ENCODE measurements at places on chromosomes 12 and 14.

- DNase-seq = no peak
These were observed 3.7 kb upstream of the ART4 start for GRCh38 chr12:14846876-14847580.

GRCh38 chr14:96245710-96246538, 10.1 kb upstream of the BDKRB1 start:
- DNase-seq = no peak

- DNase-seq = peak; percentile 79
These were observed 30.6 kb upstream of the RPLP0 start for GRCh38 chr12:120231316-120232011.

DNA sequence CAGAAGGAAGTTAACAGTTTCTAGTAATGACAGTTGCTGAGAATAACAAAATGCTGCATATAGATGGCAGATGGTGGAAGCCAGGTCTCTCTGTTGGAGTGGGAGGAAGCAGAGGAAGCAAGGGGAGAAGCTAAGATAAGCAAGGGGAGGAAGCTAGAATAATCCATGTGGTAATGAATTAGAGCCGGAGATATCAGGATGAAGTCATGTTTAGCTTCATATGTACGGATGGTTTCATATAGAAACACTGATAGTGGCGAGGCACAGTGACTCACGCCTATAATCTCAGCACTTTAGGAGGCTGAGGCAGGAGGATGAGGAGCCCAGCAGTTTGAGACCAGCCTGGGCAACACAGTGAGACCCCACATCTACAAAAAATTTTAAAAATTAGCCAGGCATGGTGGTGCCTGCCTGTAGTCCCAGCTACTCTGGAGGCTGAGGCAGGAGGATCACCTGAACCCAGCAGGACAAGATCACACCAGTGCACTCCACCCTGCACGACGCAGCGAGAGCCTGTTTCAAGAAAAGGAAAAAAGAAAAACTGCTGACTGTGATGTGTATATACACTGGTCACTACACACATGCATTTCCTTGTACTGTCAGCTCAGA, 49.2 kb downstream of the ANAPC7 start:
- DNase-seq = no peak

DNA sequence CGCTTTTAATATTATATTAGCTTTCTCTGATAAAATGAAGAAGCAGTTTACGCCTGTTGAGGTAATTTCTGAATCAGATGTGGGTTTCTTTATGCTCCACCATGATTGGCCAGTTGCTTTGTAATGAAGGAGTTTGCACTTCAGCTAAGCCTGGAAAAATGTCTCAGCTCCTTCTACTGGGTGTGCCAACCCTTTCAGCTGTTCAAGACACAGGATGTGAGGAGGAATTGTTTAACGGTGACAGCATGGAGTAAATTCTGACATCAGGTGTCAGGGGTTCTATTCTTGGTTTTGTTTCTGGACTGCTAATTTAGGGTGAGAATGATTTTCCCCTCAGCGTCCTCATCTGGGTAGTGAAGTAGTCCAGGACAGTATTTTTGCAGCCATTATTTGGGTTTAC, 43.5 kb downstream of the FLRT2 start:
- no peak for DNase-seq

Data from thoracic aorta (tissue), 2 donors.